Ureter (tissue), 1 donor: ENCODE measurements at places on chromosomes 11 and 22. TPM values are rescaled to one million over a fixed set of nuclear protein-coding genes. Genes with fewer than 3 reads are reported as not detected.

TRIM68 gene
- 28.9 TPM for total RNA-seq

OAF gene
- total RNA-seq = 34.9 TPM

GLYATL1 gene
- 2.4 TPM for total RNA-seq

EMID1 gene
- 2.4 TPM for total RNA-seq

RIMBP3C gene
- total RNA-seq = 0.29 TPM

IL18 gene
- 20.0 TPM for total RNA-seq
